LoVo (cell line): ENCODE measurements at places on chromosomes 16 and 17.

DNA sequence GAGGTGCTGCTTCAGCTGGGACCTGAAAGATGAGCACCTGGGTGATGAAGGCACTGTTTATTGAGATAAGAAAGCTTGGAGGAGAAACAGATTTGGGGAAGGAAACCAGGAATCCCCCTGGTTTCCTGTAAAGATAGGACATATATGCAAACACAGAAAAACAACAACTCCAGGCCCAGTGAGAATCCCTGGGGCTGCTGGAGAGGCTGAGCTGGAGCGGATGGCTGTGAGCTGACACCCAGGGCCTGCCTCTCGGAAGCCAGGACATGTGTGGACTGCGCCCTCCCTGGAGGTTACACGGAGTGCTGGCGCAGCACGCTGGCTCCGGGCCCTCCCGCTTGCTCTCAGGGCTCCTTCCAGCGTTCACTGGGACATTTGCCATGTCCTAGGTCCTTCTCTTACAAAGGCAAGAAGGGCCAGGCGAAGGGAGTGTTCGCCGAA, 57.5 kb downstream of the CYB5B start:
- DNase-seq: no peak

DNA sequence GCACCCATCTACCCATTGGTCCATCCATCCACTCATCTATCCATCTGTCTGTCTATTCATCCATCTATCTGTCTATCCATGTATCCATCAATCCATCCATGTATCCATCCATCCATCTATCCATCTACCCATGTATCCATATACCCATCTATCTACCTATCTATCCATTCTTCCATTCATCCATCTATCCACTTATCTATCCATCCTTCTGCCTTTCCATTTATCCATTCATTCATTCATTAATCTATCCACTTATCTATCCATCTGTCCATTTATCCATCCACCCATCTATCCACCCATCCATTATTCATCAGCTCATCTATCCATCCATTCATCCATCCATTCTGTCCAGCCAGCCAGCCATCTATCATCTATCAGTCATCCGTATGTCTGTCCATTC, 21.5 kb downstream of the TRIM25 start:
- no peak for DNase-seq

- DNase-seq: no peak
Measured at GRCh38 chr16:85288341-85288868, 176.1 kb upstream of the CIBAR2 start.

DNA sequence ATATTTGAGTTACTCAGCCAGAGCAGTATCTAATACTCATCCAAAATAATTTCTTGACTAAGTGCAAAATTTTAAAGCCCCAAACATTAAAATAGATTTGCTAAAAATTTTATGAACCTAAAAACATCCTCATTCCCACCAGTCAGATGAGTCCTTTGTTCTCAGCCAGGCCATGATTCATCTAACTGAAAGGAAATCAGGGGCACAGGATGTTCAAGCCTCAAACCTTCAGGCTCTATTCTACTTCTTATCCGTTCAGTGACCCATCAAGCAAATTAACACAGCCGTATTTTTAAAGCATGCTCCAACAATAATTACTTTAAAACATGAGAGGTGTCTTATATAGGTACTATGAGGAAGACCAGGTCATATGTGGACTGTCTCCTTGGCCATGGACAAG, 176.5 kb upstream of the MON1B start:
- no peak for DNase-seq

GRCh38 chr17:80969030-80969673, 22.5 kb upstream of the CHMP6 start:
- DNase-seq: no peak

DNA sequence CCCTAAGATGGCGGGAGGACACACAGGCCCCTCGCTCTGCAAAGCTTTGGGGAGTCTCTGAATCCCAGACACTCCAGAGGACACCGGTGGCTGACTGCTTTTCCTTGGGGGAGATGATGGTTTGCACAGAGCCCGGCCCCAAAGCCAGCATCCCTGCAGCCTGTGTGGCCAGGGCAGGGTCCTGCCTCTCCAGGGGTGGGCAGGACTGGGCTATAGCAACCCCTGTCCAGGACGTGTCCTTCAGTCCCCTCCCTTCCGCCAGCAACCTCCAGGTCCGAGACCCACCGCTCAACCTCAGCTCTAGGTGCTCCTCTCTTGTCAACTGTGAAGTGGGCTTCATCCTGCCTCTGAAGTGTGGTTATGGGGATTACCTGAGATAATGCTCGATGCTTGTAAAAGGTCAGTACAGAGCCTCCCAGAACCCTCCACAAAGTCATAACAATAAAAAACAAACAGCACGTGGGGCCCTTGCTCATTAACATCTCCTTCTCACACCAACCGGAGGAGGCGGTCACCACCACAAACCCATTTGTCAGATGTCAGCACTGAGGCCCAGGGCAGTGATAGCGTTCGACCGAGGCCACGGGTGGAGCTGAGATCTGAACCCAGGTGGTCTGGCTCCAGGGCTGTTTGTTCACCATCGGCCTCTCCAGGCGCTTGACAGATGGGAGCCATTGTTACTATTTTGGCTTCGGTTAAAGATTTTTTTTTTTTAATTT, 304.8 kb downstream of the IRF8 start:
- DNase-seq: no peak

GRCh38 chr16:51129105-51129504, 22.0 kb downstream of the SALL1 start:
- DNase-seq: no peak

DNA sequence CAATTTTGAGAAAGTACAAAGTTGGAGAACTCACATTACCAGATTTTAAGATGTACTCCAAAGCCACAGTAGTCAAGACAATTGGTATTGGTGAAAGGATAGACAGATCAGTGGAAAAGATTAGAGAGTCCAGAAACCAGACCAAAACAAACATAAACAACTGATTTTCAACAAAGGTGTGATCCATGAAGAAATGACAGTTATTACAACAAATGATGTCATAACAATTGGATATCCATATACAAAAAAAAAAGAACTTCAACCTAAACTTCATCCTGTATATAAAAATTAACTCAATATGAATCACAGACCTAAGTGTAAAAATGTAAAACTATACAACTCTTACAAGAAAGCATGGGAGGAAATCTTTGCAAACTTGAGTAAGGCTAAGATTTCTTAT, 8.4 kb downstream of the CEP112 start:
- DNase-seq: no peak

- DNase-seq: no peak
Measured at GRCh38 chr17:28154214-28154613, 111.7 kb downstream of the NLK start.

DNA sequence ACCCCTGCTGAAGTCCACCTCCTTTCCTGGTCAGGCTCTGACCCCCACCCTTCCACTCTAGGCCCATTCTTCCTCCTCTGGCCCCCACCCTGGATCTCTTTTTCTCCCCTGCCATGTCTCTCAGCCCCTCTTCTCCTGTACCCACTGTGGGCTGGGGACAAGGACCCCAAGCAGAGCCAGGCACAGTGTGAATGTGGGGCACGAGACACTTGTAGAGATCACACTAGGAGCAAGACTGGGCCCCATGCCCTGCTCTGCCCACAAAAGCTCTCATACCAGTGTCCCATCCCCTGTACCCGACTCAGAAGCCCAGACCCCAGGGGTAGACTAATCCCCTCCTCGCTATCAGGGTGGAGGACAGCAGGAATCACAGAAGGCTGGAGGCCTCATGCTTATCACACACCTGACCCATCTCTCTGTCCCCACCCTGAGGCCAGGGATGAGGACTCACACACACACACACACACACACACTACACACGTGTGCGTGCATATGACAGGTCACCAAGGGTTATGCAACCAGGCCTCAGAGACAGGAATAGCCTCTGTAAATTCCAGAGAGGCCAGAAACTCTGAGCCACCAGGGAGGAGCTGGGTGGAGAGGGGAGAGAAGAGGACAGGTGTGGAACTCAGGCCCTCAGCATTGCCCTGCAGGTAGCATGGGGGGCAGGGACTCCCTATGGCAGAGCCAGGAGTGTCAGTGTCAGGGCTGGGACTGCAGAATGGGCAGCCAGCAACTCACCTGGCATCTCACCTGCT, 21.1 kb downstream of the ARHGAP27 start:
- no peak for DNase-seq

- no peak for DNase-seq
Measured at GRCh38 chr17:8788998-8789397, 10.2 kb downstream of the MFSD6L start.

GRCh38 chr16:4293822-4294457, 21.1 kb upstream of the TFAP4 start:
- DNase-seq: no peak

DNA sequence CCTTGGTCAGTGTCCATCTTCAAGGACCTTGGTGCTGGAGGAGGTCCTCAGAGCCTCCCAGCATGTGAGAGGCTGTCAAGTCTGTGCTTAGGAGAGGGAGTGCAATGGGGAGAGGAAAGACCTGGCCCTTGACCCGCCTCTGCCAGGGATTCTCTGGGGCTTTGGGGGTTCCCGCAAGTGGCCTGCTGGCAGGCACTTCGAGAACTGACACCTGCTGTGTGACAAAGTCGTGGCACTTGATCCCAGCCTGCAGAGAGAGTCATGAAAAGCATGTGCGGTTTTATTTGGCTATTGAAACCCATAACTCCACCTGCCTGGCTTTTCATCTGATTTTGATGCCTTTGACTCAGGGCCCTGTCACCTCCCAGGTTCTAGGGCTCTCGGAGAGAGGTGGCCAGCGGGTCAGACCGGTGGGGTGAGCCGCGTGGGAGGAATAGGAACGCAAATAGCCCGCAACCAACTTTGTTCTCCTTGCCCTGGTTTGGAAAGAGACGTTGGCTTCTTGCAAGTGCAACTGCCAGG, 42.8 kb upstream of the GSE1 start:
- no peak for DNase-seq

DNA sequence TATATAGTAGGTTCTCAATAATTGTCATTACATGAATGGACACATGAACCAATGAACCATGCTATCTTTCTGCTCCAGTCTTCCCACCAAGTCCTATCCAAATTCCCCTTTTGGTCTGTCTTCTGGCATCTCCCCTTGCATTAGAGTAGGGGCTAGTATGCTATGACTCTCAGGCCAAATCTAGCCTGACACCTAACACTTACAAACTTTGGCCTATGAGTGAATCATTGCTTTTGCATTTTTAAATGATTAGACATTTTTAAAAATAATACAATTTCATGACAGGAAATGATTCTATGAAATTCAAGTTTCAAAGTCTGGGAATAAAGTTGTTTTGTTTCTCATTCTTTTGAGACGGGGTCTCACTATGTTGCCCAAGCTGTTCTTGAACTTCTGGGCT, 102.5 kb upstream of the MAF start:
- no peak for DNase-seq

DNA sequence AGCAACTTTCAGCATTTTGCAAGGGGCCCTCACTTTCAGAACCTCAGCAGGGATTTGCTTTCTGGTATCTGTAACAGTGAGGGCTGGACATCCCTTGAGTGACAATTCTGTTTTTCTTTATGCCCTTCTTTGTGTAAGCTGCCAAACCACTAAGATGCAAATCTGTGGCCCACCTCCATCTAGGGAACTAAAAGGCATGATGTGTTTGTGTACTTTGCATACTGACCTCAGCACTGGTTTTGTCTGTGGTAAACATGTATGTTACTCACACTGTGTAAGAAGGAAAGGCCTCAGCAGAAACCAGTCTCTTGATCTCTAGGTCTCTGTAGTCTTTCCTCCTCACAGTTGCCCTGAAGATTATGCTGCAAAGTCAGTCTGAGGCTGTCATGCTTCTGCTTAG, 396.6 kb upstream of the DYNLRB2 start:
- DNase-seq: no peak

DNA sequence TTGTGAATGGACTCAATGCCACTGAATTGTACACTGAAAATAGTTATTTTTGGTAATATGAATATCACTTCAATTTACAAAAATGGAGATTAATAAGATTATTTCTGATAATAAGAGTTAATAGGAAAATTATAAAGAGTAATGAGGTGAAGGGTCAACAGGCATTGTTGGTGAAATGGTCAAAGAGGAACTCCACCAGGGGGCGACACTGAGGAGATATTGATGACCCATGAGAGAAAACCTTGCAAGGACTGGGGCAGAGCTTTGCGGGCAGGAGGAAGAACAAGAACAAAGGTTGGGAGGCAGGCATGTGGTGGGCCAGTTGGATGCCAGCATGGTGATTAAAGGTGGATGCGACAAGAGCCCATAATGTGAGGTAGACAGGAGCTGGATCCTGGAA, 74.0 kb upstream of the XYLT1 start:
- DNase-seq: no peak

- no peak for DNase-seq
Measured at GRCh38 chr16:3012246-3012645, 477 bp upstream of the CLDN9 start.
